ENCODE measurements at places on chromosomes 4 and X.

- no peak for DNase-seq
These were observed 490.0 kb downstream of the CENPC start for GRCh38 chr4:67055319-67055718.

DNA sequence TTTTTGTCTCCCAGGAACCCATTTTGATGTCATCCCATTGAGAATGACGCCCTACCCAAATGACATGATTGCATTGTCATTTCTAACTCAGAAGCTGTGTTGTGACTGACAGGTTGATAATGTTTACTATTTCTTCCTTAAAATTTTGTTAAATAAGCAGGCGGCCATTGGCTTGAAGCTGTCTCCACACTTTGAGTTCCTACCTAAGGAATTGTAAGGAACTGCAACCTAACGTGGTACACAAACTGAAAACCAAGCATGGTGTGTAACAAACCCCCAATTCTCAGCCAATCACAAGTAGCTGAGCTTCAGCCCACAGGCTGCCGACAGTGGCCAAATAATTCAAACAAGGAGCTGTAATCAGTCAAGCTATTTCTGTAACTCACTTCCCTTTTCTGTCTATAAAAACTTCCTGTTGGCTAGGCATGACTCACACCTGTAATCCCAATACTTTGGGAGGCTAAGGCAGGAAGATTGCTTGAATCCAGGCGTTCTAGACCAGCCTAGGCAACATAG lies 2.9 kb upstream of the MND1 start:
- no peak for DNase-seq

GRCh38 chr4:23068756-23069155 lies 376.0 kb downstream of the GBA3 start:
- no peak for DNase-seq

DNA sequence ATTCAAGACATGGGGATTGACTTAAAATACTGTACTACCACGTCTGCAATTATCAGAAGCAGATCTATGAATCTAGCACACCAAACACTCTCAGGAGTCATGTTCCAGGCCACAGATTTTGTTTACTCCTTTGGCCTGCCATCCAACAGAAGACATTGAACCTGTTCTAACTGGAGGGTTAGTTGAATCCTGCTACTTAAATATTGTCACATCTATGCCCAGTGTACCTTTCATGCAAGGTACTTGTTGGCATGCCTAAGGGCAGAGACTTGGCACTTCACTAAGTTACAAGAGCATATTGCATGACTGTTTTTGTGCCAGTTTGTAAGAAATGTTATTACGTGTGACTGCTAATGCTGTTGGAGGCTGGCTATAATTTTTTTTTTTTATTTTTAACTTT lies 126.9 kb upstream of the BCOR start:
- DNase-seq: no peak

DNA sequence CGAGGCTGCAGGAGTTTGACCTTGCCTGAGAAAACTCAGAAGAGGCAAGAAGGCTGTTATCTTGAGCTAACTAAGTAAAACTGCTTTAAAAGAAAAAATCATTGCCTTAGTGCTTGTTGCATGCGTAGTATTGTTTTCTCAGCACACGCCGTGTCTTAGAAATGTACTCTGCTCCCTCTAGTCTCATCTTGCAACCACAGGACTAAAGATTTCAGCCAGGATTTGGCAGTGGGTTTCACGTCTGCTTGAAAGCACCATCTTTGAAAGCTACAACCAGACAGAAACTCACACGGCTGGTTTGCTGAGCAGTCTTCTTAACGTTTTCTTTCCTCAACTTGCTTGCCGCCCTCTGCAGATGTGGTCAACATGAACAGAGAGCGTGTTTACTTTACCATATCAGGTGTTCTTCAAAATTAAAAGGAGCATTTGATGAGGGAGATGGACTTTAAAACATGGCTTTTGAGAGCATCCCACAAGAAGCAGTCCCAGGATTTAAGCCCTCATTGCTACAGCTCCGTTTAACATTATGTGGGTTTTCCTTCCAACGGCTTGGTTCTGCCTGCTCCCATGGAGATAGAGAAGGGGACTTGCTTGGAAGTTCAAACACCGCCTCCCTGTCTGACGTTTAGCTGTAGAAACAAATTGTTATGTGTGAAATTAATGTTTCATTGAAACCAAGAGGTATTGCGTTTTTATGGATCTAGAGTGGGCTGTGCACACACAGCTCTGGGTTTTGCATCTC lies 3.4 kb downstream of the SORCS2 start:
- peak; percentile 42 for DNase-seq

GRCh38 chrX:16612257-16612897 lies 37.6 kb upstream of the S100G start:
- DNase-seq: no peak

- DNase-seq: no peak
These were observed 140.0 kb downstream of the DHRSX start for GRCh38 chrX:2360731-2361130.

- no peak for DNase-seq
These were observed 35.1 kb downstream of the PSAPL1 start for GRCh38 chr4:7399440-7400234.

DNA sequence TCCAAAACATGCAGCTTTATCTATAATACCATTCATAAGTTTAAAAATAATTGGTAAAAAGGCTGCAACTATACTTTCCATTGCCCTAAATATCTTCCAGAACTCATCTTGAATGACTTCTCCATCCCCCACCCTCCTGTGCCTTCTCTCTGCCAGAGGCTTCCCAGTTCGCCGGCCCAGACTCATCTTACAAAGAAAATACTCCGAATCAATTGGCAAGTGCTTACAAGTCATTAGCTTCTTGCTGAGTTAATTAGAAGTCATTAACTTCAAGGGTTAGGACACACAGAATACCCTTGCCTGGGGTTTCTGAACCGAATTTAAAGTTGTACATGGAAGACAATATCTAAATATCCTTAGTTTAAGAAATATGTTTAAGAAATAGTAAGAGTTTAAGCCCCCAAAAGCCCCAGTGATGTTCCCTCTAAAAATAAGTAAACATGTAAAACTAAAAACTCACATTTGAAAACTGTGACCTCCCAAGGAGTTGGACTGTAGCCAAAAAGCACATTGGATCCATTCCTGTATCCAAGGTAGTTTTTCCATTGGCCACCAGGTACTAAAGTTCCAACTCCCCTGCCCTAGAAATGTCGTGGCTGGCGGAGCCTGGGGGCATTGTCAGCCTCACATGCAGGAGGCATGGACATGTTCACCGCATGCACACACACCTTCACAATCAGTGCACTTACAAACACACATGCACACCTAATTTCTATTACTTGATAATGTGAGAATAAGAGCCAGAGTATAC lies 535.2 kb upstream of the FAT1 start:
- no peak for DNase-seq

DNA sequence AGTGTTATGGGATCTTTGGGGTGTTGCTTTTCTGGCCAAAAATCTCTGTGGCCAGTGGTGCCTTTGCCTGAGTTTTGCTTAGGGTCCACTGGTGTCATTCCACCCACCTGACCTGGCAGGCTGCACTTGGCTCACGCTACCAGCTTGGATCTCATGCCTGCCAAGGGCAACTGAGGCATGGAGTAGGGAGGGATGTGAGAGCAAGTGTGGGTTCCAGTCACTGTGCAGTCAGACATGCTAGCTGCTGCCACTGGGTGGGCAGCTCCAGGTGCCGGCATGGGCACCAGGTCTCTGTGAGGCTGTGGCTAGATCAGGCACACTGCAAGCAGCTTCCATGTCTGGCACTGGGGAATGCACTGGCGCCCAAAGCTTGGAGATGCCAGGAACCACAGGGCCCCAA lies 424.1 kb downstream of the PRR32 start:
- DNase-seq: no peak

- no peak for DNase-seq
These were observed 157.3 kb downstream of the TMA16 start for GRCh38 chr4:163651761-163652160.

DNA sequence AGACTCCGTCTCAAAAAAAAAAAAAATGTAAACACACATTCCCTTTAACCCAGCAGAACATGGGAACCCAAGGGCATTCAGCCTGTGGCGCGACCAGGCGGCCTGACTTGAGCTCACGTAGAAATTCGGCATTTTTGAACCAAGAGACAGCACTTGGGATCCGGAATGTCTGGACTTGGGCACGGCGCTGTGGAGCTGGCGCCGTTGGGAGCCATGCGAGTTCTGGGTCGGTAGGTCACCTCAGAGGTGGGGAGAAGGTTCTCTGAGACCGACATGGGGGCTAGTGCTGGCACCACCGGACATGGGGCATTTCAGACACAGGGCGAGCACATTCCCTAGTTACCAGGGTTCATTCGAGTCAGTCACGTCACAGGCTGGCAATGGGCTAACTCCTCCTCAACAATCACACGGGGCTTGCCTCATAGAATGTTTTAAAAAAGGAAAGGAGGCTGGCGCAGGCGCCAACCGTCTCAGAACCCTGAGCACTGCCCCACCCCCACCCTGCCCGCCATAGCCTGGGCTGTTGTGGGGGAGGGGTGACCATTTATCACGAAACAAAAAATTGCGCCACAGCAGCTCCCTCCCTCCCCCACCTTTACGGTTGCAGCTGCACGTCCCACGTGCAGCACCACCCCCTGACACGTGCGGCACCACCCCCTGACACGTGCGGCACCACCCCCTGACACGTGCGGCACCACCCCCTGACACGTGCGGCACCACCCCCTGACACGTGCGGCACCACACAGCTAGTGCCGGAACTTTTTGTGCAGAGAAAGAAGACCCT lies at the start of gene TEX28:
TSS of gene TEX28 (minus strand) at position 334 of the 784 bp plus-strand sequence. CDS start 3,007 bp downstream, outside the sequence.
- DNase-seq: no peak

DNA sequence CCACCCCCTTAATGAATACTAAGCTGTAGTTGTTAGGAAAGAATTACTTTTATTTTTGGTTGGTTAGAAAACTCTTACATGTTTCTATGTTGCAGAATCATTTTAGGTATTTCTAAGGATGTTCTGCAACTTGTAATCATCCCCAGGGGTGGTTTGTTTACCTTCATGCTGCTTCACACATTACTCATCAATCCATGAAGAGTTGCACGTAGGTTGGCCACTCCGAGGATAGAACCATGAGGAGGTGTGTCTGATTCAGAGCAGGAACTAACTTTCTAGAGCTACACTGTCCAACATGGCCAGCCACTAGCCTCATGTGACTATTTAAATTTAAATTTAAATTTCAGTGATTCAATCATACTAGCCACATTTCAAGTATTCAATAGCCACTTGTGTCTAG lies 127.2 kb upstream of the FRMPD4 start:
- no peak for DNase-seq

DNA sequence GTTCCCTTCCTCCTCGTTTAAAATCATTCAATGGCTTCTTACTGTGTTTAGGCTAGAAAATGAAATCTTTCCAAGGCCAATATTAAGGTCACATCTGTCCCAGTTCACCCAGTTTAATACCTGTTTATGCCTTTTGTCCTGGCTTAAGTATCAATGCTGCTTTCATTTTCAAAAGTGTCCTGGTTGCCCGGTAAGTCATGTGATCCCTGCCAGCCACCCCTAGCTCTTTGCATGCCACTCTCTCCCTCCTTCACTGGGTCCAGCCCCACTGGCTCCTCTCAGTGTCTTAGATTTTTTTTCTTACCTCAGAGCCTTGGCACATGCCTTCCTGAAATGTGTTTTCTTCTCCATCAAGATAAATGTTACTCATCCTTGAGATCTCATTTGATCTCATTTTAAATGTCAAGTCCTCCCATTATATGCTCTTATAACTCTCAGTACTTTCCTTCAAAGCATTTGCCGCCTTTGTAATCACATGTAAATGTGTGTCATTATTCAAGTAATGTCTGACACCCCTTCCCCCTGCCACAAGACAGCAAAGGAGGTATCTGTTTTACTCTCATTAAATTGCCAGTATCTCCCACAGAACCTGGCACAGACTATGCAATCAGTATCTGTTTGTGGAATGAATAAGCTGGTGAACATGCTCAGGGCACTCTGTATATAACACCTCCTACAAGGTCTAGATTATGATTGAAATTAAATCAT lies 472.5 kb upstream of the RPS6KA3 start:
- no peak for DNase-seq

DNA sequence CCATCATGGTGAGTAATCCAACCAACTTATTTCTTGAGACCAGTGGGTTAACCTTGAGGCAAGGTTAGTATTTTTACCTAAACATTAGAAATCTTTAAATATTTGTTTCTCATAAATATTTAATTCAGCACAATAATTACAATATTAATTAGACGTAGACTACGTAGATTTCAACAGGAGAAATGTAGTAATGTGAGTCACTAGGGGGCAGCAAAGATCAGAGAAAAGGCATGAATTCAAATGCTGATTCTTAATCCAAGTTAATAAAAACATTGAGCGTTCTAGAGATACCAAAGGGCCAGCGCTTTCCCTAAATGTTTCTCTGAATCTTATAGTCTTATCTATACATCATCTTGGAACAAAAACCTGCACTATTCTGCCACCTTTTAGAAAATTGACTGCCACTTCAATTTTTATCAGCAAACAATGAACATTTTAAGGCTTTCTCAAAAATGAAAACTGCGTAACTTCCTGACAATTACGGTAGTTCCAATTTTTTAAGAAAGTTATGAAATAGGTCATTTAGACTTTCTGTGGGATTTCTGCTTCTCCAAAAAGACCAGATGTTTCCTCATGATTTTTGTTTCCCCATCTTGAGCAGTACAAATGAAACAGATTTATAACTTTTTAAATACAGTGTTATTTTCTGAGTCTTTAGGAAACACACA lies 180.7 kb downstream of the GASK1B start:
- DNase-seq: peak; percentile 22

- no peak for DNase-seq
These were observed 183.5 kb upstream of the NDP start for GRCh38 chrX:44156726-44157125.

DNA sequence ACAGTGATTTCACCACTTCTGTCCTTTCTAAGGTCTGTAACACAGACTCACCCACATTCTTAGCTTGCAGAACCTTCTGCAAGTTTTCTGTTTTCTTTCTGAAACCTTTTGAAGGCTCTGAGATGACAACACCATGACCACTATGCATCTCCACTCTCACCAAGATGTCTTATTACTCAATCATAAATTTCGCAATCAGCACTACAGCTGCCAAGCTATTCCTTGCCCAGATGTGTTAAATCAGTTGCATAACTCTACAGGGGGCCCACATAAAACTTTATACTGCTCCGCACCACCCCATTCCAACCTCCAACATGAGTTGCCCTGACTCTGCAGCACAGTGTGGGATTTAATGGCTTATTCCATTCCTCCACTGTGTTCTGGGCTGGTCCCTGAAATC lies 229.9 kb downstream of the COL25A1 start:
- DNase-seq: peak; percentile 51

DNA sequence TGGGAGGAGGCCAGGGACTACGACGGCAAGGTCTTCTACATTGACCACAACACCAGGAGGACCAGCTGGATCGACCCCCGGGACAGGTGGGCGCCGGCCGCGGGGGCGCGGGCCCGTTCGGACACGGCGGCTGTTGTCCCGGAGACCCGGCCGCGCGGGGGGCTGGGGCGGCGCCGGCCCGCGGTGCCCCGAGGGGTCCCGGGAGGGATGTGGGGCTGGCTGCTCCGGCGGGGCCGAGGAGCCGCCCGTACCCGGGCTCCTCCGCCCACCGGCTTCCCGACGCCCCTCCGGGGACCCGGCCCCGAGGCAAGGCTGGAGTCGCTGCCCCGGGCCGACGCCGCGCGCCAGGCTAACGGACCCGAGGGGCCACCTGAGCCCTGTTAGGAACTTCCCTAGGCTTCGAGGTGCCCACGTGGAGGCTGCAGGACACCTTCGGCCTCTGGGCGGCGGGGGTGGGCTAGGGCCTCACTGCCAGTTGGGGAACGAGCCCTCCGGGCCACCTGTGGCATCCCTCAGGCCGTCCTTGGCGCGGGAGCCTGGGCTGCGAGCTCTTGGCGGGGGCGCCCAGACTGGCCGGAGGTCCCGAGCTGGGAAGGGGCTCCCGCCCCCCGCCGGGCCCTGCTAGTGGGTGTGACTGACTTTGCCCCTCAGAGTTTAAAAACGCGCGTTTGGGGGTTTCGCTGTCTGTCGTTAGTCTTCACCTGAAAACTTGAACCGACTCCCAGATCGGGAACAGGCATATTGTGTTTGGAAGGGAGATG lies 660 bp downstream of the WWC2 start:
- peak; percentile 30 for DNase-seq
